WTC11 (cell line): ENCODE measurements at places on chromosomes 13 and 19.

DNA sequence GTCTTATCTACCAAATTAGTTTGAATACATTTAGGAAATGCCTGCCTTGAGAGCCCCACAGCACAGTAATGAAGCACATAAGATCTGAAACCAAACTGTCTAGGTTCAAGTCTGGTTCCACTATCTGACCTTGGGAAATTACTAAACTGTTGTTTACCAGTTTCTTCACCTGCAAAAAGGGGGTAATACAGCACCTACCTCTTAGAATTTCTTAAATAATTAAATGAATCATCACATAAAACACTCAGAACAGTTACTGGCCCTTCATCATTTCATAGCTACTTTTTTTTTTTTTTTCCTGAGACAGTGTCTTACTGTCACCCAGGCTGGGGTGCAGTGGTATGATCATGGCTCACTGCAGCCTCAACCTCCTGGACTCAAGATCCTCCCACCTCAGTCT lies 59.6 kb downstream of the USP12 start:
- DNase-seq: no peak

GRCh38 chr19:45645631-45646344 lies 6.6 kb upstream of the EML2 start:
- peak; percentile 91 for DNase-seq

DNA sequence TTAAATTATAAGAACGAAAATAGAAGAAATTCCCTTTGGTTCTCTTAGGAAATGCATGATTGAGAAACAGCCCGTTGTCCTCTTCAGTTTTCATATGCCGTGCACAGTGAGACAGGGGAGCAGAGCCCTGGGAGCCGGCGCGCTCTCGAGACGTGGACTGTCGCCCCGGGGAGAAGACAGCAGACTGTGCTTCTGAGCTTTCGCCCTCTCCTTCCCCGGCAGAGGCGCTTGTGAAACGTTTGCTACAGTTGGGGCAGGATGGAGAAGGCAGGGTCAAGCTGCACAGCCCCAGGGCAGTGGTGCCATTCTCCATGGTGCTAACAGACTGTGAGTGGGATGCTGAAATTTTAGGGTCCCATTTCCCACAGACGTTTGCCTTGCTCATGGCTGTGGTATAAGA lies 192.2 kb upstream of the KL start:
- DNase-seq: no peak

DNA sequence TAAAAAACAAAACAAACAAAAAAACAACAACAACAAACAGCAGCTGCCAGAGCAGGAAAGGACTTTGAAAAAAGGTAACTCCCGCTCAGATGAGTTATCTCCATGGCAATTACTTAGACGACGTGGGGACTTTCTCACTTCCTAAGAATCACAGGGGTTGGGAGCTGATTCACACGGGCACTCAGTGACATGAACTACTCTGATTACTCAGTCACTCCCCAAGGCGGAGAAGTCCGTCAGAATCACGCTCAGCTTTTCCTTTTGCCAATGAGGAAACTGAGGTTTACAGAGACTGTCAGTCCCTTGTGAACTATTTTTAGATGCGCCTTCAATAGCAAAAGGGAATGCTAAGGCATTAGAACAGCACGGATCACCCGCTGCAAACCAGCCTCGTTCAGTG lies 32.3 kb upstream of the MATK start:
- no peak for DNase-seq

DNA sequence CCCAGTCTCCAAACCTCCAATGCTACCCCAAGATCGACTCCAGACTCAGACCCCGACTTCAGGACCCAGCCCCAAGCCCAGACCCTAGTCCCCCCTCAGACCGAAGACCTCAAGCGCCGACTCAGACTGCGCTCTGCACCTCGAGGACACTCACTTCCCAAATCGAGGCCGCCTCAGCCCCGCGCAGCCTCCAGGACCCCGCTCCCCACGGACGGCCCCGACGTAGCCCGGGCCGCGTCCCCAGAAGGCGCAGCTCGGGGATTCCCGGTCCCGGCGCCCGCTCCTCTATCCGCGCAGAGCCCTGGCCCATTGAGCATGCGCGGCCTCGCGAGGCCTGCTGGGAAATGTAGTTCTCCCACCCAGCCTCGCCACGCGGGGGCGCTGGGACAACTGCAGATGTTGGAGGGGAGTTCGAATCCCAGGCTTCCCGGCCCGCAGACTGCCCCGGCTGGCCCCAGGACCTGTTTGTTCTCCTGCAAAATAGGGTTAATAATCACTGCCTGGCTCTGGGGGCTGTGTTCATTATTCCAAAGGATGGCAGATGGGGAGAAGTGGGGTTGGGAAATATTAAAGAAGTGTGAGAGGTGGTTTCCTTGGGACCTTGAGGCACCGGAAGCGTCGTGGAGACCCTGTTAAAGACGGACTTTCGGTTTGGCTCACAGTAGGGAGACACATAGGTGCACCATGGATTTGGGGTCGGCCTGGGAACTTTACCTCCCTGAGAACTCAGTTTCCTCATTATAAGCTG lies at the start of gene APBA3:
APBA3 (minus strand) TSS at position 311 of the 748 bp plus-strand sequence. CDS start 1,428 bp downstream, outside the sequence.
- DNase-seq: peak; percentile 98

GRCh38 chr19:49496574-49497008 lies 357 bp downstream of the RPS11 start:
- DNase-seq: no peak

GRCh38 chr19:9952276-9952675 lies 16.0 kb upstream of the OLFM2 start:
- DNase-seq: no peak

DNA sequence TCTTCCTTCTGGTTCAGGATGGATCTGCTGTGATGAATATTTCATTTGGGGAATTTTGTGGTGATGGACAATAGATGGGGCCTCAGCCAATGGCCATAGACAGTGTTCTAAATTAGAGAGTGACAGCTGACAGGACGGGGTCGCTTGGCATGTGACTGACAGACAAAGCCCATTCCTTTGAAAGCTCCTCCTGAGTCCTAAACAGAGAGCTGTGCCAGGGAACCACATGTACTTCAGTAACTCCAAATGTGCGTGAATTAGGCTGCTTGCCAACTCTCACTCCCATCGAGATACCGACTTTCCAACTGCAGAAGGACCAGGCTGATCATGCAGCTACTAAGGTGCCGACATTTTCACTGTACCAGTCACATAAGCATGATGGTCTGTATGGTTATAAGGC lies 187.7 kb downstream of the SHISA2 start:
- DNase-seq: no peak

- DNase-seq: no peak
Observed at GRCh38 chr19:17325881-17326594, 8.6 kb downstream of the ANO8 start.

GRCh38 chr13:59247171-59247570 lies 916.6 kb downstream of the DIAPH3 start:
- peak; percentile 15 for DNase-seq

DNA sequence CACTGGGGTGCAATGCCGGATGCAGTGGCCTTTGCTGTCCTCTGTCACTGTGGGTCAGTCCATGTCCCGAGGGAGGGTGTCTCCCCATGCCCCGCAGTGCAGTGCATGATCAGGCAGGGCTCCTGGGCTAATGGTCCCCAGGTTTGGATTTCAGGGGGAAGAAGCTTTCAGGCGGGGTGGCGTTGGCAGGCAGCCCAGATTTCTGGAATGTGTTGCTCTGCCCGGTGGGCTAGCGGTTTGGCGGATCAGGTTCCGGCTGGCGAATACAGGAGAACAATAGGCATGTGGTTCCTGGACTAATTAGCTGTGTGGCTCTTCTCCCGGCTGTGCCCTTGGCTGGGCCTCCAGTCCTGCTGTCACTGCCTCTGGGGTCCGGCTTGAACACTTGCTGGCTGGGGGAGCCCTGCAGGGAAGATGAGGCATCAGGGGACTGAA lies 141.3 kb downstream of the FGF9 start:
- no peak for DNase-seq

DNA sequence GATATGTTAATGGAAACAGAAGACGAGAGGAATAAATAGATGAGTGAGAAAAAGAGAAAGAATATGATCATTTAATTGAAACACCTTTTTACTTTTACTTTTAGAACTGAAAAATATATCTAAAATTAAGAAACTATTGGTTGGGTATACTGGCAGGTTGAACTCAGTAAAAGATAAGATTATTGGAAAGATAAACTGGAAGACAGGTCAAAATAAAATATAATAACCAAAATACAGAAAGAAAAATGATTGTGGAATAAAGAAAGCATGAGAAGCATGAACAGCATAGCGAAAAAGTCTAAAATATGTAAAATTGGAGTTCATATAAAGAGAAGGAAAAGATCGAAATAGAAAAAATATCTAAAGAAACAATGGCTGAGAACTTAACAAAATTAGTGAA lies 242.2 kb upstream of the MIR17HG start:
- no peak for DNase-seq

DNA sequence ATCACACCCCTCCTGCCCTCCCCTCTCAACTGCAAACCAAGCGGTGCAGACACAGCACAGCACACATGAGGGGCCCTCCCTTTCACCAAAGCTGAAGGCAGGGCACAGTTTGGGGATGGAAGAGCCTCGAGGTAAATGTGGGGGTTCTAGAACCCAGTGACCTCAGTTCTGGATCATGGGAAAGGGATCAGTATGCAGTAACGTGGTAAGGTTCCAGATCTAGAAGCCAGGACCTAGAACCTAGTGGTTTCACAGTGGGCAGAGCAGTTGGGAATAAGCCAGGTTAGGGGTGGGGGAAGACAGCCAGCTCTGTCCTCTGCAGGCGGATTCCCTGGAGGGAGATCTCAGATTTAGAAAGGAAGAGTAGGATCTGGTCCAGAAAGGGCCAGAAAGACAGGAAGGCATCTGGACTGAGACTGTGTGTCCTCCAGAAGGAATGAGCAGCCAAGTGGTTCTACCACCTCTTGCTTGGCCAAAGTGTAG lies 3.1 kb downstream of the FTL start:
- DNase-seq: no peak

DNA sequence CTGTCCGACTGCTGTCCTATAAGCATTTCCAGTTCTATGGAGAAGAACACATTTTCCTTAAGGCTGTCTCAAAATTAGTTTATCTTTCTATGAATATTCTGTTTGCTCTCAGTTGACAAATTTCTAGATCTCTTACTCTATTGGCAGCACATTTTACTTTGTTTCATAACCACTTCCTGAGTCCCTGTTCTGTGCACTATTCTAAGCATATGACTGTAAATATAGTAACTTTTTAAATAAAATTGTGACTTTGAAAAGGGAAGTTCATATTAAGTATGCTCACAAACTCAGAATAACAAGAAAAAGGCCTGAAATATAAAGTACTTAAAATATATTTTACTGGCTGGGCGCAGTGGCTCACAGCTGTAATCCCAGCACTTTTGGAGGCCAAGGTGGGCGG lies 56.5 kb upstream of the HTR2A start:
- no peak for DNase-seq

- DNase-seq: no peak
Observed at GRCh38 chr13:57925250-57925649, 293.7 kb downstream of the PCDH17 start.

- no peak for DNase-seq
Observed at GRCh38 chr19:16016226-16017137, 59.8 kb upstream of the TPM4 start.

GRCh38 chr19:33778089-33778791 lies 18.4 kb upstream of the KCTD15 start:
- DNase-seq: peak; percentile 85

- no peak for DNase-seq
Observed at GRCh38 chr19:52020506-52020905, 7.7 kb downstream of the ZNF614 start.

- DNase-seq: no peak
Observed at GRCh38 chr13:35614666-35615065, 138.2 kb upstream of the MAB21L1 start.

GRCh38 chr13:20993211-20993610 lies 68.2 kb downstream of the LATS2 start:
- DNase-seq: no peak

- DNase-seq: peak; percentile 38
Observed at GRCh38 chr19:4878491-4878968, 11.1 kb upstream of the PLIN3 start.

GRCh38 chr13:44368599-44369368 lies 4.8 kb upstream of the SERP2 start:
- no peak for DNase-seq

DNA sequence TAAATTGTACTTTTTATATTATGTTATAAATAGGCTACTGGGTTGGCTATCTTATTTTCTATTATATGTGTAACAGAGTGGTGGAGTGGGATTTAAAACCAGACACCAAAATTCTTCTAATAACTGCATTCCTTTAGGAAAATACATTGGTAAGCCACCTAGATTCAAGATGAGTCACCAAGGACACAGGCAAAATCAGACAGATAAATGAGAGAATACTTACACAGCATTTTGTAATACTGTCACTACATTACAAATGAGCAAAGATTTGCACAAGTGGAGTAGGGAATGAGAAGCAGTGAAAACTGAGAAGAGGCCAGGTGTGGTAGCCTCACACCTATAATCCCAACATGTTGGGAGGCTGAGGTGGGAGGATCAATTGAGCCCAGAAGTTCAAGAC lies 6.2 kb upstream of the SPART start:
- no peak for DNase-seq

- no peak for DNase-seq
Observed at GRCh38 chr19:29943615-29944014, 1.6 kb downstream of the URI1 start.

DNA sequence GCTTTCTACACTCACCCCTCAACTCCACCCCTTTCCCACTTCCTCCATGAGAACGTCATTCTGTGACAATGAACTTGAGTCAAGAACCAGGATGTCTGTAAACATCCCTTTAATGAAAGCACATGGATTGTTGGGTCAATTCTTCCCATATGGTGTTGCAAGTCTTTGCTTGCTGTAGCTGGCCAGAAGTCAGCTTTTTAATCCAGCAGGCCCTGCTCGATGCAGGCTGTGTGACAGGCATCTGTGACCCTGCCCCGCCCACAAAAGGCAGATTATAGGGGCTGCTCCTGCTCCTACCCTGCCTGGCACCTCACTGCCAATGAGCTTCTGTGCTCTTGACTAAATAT lies 78.0 kb downstream of the STARD13 start:
- no peak for DNase-seq

DNA sequence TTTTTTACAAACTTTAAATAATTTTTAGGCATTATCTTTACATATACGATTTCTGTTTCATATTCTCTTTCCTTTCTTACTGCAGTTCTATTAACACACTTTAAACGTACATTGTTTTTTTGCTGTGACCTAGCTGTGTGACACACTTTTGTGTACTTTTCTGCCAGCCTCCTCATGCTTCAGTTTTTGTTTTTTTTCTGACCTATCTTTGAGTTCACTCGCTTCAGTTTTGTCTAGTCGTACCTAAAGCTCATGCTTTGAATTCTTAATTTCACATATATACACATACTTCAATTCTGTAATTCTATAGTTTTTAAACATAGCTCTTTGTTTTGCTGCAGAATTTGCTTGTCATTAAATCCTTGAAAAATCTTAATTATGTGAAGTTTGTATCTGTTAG lies 150.4 kb downstream of the PDS5B start:
- no peak for DNase-seq

GRCh38 chr19:35783469-35784434 lies 8.4 kb downstream of the ARHGAP33 start:
- DNase-seq: peak; percentile 64

GRCh38 chr19:48308631-48309586 lies 16.4 kb upstream of the EMP3 start:
- peak; percentile 51 for DNase-seq
